GF-D8 (cell line): ENCODE measurements at places on chromosomes 2 and 18.

DNA sequence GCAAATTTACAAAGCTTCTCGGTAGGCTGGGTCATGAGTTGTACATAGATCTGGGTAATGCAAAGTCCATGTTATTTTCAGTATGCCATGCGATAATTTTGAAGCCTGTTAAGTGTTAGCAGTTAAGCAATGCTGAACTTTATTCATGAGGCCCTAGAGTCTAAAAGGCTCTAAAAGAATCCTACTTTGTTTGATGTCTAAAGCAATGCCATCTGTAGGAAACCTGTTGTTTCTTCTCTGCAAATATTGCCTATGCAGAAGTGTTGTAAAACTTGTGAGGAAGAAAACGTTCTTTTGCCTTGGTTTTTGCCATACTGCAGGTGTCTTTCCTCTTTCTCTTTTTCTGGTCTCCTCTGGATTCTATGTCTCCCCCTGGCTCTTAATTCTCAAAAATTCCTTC, 9.1 kb downstream of the ARHGAP15 start:
- no peak for DNase-seq

DNA sequence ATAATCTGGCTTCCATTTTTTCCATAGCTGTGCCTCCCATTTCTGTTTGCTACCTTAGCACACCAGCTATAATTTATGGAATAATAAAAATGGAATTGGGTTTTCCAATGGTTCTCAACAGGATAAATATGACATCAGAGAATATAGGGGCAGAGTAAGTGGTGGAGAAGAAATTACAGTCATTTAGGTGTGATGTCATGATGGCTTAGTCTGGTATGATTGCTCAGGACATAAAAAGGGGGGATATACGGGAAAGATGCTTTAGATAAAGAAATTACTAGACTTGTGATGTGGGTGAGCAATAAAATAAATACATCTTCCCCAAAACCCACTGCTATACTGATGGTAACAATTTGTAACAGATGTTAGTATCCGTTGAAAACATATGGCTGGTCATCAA, 21.6 kb upstream of the KIF5C start:
- no peak for DNase-seq

DNA sequence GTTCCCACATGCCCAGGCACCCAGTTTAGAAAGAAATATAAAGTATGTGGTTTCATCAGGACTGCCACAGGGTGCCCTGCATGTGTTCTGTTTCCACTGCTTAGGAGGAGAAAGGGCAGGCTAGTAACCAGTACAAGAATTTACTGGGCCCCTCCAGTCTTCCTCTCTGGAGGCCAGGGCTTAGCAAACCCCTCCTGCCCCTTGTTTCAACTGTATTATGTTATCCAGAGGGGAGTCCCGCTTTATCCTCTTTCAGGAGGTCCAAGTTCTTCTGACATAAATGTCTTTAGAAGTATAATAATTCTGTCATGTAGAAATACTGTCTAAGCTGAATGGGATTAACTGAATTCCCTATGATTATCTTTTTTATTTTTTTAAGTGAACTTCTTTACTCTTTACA, 132.1 kb downstream of the WDSUB1 start:
- DNase-seq, result no peak

DNA sequence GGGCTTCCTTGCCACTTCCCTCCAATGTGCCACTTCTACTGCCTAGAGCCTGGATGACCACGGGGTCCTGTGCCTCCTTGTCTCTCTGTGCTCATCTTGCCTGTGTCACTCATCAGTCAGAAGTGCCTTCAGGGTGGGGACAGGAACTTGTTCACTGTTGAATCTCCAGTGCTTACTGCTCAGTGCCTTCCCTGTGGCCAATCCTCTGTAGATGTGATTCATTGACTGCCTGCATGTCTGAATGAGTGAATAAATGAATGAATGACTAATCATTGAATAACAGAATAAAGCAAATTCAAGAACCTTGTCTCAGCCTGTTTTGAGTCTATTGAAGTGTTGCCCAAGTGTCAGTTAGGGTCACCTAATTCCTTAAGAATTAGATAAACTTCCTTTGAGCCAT, 42.3 kb upstream of the FAM136A start:
- DNase-seq, result no peak

- no peak for DNase-seq
These were observed 68.2 kb downstream of the UBR3 start for GRCh38 chr2:169895294-169895985.

- DNase-seq, result no peak
These were observed 105.1 kb downstream of the NUP35 start for GRCh38 chr2:183229386-183229785.

DNA sequence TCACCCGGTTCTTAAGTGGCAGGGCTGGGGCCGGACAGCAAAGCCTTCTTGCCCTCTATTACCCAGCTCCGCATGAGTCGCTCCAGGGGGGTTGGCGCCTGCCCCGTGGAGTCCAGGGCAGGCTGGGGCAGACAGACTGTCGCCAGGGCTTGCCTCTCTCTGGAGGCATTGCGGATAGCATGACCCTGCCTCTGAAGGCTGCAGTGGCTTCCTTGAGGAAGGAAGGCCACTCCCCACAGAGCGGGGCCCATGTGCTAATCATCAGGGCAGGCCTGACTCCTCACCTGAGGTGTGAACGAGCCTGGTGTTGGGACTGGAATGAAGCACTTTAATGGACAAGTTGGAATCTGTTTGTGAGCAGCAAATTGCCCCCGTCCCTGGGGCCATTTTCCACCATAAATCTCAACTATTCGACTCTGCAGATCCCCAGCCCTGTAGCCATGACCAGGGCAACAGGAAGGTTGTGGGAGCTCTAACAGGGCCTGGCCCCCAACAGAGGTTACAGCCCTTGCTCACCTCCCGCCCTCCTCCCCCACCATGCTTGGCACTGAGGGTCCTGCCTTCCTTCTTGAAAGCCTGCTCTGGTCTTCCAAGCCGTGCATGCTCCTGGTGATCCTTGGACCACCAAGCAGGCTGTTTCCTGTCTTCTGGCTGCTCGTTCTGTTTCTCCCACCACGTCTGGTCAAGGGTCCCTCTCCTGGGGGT, 144.9 kb upstream of the HAAO start:
- no peak for DNase-seq

- no peak for DNase-seq
These were observed at the start of gene ANKRD53 for GRCh38 chr2:70978341-70979179. ANKRD53 (plus strand) TSS chr2:70978630; CDS start chr2:70978646, 16 bp downstream.

DNA sequence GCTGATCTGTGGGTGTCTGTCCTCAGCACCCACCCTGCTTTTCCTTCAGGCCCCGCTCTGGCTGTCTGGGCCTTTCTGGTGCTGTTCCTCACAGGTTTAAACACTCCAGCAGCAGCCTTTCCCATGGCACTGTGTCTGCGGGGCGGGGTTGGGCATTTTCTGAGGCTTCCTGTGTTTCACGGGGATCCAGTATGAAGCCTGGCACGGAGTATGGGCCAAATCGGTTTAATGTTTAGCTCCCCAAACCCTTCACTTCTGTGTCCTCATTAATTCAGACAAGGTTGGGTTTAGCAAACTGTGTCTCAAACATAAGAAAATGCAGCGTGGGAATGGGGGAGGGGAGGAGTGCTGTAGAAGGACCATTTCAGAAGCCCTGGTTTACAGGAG, 44.9 kb downstream of the HPCAL1 start:
- no peak for DNase-seq

DNA sequence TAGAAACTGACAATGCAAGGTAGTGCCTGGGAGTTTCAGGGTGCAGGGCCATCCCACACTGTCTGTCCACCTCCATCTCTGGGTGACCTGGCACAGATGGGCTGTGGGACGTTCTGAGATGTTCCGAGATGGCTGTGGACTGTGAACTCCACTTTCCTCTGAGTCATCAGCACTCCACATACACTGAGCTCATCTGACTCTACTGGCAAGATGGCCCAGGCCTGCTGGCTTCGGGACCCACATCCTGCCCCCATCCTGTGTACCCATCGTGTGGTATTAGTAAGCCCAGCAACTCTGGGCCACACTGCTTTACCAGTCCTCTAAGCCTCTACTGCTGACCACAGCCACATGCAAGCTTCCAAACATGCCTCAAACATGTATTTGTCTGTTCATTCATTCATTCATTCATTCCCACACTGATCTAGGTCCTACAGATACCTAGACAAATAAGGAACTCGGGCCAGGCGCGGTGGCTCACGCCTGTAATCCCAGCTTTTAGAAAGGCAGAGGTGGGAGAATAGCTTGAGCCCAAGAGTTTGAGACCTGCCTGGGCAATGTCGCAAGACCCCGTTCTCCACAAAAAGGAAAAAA, 124.8 kb upstream of the CXCR4 start:
- no peak for DNase-seq

DNA sequence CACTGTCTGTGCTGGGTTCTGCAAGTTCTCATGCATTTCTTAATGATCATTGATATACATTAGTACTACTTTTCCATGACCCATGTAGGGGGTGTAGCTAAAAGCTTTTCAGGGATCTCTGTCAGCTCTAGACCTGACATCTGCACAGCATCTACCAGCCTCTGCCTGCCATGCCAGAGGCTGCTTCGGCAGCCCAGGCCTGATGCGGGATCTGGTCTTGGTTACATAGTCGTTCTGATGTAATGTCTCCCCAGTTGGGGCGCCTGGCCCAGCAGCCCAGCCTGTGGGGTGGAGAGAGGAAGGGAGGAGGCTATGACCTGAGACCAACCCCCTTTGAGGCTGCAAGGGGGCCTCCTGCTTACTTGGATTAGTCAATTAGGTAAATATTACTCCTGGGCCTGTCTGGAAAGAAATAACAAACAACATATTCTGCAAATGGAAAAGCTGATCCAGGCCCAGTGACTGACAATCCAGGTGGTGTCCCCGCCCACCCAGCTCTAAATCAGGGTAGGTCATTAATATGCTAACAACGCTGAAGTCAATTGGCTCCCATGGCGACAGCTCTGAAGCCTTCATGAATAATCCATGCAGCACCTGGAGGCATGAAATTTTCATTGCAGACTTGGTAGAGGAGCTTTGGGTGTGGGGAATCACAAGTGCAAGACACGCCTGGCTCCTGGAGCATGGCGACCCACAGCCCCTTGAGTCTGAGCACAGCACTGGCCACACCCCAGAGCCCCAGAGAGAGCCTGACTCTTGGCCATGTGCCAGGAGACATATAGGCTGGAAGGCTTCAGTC, 575.3 kb downstream of the CMPK2 start:
- no peak for DNase-seq

DNA sequence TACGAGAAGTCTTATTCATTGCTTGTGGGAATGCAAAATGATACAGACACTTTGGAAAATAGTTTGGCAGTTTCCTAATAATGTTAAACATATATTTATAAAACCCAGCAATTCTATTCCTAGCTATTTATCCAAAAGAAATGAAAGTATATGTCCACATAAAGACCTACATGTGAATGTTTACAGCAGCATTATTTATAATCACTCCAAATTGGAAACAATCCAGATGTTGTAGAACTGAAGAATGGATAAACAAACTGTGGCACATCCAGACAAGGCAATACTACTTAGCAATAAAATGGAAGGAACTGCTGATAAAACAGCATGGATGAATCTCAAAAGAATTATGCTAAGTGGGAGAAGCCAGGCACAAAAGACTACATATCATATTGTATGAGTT, 19.3 kb downstream of the MRPL33 start:
- DNase-seq, result no peak

GRCh38 chr2:104572834-104573233, 281.1 kb upstream of the POU3F3 start:
- DNase-seq, result peak; percentile 72

DNA sequence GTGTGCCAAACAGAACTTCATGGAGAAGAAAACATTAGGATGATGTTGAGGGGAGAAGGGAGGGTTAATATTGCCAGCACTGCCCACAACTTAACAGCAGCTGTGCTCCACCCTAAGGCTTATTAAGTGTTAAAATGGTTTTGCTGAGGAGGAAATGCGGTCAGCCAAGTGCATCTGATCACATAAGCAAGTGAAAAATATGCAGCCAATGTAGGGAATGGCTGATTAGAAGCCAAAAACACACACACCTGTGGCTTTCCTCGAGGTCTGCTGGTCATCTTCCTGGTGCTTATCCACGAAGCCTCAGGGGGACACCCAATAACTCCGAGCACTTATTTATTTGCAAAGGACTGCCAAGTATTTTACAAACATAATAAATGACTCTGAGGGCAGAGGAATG, 66.3 kb upstream of the GPR45 start:
- DNase-seq, result no peak

GRCh38 chr2:231372326-231372725, 23.2 kb upstream of the B3GNT7 start:
- no peak for DNase-seq

DNA sequence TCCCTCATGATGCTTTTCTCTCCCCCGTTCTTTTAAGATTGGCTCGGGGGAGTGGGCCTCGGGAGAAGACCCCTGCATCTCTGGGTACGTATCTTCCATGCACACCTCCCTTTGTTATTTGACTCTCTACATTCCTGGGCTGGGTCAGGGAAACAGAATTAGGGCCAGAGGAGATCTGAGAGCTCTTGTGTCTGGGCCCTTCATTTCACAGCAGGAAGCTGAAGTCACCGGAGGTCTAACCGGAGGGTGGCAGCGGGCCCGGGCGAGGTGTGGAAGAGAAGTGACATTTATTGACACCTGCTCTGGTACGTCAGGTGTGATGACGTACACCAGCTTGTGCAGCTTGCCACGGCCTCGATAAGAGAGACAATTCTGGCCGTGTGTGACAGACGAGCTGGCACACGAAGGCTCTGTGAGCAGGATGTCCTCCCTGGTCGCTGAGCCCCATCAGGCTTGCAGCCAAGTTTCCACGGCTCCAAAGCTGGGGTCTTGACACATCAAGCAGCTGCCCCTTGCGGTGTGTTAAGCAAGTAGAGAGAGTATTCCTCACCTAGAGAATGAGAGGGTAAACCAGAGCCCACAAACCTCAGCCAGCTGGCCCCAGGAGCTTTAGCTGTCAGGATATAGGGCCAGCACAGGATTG, 30.4 kb downstream of the TOGARAM2 start:
- DNase-seq, result peak; percentile 91

GRCh38 chr2:151422917-151423439, 13.3 kb downstream of the RIF1 start:
- no peak for DNase-seq

- DNase-seq, result no peak
These were observed 463 bp downstream of the PPP1CB start for GRCh38 chr2:28751956-28752630.

DNA sequence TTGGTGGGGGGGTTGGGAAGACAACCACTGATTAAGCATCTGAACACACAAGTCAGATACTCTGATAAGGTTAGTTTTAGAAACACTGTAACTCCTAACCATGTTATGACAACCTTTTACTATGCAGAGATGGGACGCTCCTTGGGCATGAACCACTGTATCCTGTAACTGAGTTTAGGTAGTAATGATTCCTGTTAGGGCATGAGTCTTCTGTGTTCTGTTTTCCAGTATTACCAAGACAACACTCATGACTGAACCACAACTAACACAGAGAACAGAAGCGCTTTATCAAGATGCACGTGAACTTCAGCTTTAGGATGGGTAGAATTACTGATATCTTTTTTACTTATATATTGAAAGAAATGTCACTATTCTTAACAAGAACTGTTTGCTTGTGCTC, 14.1 kb upstream of the CREB1 start:
- DNase-seq, result no peak

GRCh38 chr18:75211002-75211621, 515 bp downstream of the TSHZ1 start:
- no peak for DNase-seq
